ENCODE measurements at places on chromosomes 1 and 21.
A peak's percentile ranks its signal among the peaks of the same experiment; 100 is the strongest.

DNA sequence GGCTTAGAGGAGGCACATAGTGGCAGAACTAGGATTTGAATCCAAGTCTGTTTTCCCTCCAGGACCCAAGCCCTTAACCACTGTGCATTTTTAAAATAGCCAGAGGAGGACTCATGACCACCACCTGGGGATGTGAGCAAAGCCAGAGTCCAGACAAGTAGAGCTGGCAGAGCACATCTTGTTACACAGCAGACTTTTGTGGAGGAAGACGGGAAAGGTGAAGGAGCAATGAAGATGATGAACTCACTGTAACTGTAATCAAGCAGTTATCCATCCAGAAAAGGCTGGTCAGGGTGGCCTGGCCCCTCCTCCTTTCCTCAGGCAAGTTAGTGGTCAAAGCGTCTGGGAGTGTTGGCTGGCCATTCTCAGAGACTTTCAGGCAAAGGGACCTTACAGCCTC is 50.9 kb downstream of the SLC44A3 start:
- no peak for DNase-seq

- no peak for DNase-seq
Measured at GRCh38 chr1:237507005-237507404, 383.7 kb downstream of the ZP4 start.

DNA sequence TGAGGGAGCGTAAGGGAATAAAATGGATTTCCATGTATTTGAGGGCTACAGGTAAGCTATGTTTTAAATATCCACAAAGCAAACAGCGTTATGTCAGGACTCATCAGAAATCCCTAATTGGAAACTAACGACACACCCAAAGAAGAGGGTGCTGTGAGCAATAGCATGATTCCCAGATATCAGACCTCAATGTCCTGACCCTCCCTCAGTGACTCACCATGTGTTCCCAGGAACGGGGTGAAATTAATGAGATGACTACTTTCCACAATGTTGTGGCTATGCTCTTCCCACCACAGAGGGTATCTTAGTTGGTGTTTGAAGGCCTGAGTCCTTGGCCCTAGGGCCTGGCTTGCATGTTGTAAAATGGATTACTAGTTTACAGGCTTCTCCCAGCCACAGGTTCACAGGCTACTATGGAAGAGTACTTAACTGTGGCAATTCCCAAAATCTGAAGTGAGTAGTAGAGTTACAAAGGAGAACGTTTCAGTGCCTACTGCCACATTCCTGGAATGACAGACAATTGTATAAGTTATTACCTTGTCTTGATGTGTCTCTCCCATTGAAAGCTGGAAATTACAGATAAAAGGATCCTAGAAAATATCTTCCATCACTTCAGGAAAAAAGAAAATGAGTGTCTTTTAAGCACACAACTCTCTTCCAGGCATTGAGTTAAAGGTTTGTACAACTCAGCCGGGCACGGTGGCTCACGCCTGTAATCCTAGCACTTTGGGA is 1.7 kb upstream of the KRTAP11-1 start:
- no peak for DNase-seq

GRCh38 chr1:27116697-27117096 is 38.2 kb downstream of the SLC9A1 start:
- DNase-seq: no peak

DNA sequence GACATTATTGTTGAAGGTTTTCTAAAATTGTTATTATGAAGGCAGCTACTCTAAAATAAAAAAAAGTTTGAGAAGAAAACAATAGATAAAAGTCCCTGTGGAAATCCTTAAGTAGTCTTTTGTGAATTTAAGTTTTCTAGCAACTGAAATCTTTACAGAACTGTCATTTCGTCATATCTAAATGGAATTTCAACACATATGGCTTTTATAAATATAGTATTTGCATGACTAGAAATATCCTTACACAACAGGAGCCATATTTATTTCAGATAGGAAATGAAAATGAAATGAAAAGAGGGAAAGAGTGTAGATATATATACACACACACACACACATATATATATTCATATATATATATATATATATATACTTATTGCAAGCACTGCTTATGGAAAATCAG is 204.7 kb upstream of the RGS18 start:
- DNase-seq: no peak

GRCh38 chr1:167714098-167714438 is 7.7 kb upstream of the MPZL1 start:
- no peak for DNase-seq

GRCh38 chr1:228884196-228884595 is 148.9 kb downstream of the RHOU start:
- DNase-seq: no peak

DNA sequence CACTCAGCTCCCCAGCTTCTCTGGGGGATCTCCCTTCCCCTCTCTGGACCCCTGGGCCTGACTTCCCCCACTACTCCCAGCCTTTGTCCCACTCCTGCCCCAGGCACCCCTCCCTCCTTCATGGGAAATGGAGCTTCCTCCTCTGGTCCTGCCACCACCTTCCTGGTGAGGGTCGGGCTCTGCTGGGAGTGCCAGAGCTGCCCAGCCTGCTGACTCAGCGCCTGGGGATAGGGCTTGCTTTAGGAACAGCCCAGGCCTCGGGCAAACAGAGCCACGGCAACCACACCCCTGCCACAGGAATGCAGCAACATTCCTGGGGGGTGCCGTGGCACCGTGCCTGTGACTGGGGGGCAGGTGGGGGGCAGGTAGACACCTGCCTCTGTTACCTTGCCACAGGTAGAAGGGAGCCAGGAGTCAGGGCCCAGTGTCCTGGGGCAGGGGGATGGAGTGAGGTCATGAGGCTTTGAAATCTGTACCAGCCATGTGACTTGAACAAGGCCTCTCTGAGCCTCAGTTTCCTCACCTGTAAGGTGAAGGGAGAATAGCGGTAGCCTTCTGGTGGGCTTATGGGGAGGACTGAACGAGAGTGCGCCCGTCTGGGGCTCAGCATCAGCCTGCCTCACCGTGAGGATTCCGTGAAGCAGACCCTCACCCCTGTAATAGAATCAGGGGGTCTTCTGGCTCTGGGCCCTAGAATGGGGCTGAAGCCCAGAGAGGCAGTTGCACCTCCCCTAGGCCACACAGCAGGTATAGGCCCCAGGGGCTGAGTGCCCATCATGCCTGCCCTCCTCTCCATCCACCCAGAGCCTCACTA is 17.8 kb upstream of the EPHA2 start:
- DNase-seq: no peak

- DNase-seq: no peak
Measured at GRCh38 chr1:23079025-23079424, 59.8 kb downstream of the KDM1A start.

DNA sequence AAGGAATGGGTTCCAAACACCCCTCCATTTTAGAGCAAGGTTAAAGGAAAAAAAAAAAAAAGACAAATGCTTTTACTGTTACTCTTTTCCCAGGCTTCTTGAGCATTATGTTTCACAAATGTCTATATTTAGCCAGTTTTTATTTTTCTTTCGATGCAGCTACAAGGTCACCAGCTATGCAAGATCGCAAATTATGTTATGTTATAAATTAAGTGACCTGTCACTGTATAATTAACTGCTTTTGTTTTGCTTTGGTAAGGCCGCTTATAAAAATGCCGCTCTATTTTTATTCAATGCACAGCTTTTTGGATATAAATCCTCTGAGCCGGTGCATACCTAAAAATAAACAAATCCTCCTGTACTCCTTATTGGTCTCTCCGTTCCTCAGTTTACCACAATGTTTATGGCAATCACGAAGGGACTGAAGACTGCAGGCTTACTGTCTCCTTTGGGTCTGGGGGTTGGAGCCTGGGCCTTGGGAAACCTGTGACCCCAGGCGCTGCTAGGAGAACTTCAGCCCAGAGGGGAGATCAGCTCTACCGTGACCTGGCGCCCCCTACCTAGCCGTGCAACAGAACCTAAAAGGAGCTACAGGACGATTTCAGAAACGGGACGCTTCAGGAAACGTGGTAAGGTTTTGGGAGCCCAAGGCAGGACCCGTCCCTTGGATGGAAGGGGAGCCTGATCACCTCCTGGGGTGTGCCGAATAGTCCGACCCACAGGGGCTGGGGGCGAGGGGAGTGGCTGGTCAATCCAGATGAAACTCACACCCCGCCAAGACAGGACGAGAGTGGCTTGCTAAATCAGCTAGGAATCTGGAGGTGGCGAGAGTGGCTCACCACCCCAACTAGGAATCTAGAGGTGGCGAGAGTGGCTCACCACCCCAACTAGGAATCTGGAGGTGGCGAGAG is 101.2 kb upstream of the CD55 start:
- DNase-seq: no peak

DNA sequence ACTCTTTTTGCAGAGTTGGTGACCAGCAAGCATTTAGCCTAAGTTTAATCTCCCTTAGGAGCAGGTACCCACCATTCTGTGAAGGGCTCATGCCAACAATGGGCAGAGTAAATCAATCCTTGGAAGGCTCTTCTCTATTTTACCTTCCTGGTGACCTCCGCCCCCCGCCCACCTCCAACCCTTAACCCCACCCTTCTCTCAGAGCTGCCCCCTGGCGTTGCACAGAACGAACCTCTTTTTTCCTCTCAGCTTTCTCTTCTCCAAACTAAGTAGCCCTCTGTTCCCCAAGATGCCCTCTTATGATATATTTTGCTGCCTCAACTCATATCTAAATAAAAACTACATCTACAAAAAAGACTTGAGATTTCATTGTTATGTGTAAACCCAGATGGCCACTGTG is 186.8 kb downstream of the SEC16B start:
- no peak for DNase-seq

- no peak for DNase-seq
Measured at GRCh38 chr1:240189386-240189989, 97.8 kb downstream of the FMN2 start.

GRCh38 chr1:101453844-101454243 is 217.0 kb downstream of the S1PR1 start:
- DNase-seq: no peak

DNA sequence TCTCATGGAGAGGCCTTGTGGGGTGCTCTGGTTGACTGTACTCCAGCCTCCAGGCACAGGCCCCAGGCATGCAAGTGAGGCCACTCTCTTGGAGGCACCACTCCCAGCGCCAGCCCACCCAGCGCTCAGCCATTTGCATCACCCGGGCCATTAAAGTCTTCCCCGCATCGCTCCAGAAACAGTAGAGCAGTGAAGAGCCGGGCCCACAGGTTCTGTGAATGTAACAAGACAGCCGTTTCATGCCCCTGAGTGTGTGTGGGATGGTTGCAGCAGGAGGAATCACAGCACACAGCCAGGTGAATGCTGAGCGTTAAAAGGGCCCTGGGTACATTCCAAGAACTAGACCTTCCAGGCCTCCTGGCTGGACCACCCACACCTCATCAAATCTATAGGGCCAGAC is 19.0 kb upstream of the CD2 start:
- no peak for DNase-seq

GRCh38 chr1:46735708-46736324 is 16.9 kb upstream of the EFCAB14 start:
- DNase-seq: no peak

GRCh38 chr1:227059076-227059475 is 119.0 kb downstream of the COQ8A start:
- no peak for DNase-seq

DNA sequence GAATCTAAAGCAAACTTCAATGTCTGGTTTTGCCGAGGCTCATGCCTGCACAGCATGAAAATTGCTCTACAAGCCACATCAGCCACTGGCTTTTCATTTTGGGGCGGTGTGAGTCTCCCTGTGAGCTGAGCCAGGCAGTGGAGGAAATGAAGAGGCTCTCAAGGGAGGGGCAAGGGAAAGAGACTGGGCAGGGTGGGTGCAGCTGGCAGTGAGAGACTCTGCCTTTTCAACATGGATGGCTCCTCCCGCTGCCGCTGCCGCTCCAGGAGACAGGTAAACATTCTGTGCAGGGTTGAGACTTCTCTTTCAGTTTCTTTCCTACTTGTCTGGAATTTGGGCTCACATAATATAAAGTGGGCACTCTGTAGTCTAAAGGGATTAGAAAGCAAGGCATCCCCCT is 11.3 kb upstream of the CTSE start:
- no peak for DNase-seq

DNA sequence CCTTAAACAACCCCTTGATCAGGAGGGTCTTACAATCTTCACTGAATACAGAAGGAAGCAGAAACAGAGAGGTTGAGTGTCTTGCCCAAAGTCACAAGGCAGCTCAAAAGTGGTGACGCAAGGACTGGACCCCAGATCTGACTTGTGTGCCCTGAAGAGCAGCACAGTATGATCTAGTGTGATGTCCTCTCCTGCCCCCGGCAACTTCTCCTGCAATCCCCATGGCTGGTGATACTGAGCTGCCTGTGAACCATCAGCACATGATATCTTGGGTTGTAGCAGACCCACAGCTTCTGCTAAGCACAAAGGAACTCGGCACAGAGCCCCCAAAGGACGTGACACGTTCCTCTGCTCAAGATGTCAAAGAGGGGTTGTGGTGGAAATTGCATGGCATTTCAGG is 51.2 kb upstream of the EDN2 start:
- DNase-seq: peak; percentile 7

DNA sequence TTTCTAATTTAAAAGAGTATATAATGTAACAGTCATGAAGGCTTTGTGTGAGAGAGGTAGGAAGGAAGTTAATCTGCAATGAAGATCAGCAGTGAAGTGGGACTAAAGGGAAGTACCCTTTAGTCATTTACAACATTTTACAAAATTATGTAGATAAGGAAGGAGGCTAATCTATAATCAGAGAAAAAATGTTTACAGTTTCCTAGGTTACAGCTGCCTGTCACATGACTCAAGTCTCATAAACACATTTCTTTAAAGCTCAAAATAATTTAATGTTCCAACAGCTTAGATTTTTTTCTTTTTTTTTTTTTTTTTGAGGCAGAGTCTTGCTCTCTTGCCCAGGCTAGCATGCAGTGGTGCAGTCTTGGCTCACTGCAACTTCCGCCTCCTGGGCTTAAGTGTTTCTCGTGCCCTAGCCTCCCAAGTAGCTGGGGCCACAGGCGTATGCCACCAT is 26.2 kb upstream of the CAP1 start:
- no peak for DNase-seq

- no peak for DNase-seq
Measured at GRCh38 chr1:50846224-50846839, 113.7 kb downstream of the FAF1 start.

DNA sequence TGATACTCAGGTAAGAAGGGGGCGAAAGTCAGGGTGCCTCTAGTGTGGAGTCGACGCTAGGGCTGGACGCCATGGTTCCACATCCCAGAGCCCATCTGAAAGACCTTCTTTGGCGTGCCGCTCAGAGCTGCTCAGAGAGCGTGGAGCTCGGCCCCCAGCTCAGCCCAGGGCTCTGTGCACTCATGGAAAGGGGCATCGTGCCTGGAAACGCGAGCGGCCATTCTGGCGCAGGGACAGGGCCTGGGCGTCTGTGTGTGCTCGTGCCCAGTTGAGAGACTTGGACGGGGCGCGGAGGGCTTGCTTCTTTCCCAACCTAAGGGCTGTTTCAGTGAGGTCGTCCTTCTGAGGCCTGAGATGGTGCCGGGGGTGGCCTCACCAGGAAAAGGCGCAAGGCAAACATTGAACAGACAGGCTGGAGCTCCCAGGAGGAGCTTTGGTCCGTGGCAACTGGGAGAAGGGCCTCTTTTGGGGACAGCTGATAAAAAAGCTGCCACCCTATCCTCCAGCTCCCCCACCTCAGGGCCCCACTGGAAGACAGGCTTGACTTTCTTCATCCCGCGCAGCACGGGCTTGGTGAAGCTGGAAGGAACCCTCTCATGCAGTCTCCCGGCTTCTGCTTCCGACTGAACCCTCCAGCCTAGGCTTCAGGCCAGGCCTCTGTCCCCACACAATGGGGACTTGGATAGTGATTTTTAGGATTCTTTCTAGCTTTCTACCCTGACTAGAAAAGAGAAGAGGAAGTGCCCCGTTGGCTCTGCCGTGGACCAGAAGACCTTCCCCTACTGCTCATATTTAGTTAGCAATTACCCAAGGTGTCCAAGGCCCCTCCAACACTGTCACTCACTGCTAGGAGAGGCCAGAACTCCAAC is 77.1 kb downstream of the CD58 start:
- no peak for DNase-seq

GRCh38 chr1:1112237-1112985 is 3.5 kb downstream of the C1orf159 start:
- no peak for DNase-seq

Measured in activated B cell treated with CpG ODN at 0.5 μM for 24 hours (primary cell).